Neural progenitor cell (in vitro differentiated cells): ENCODE measurements at places on chromosomes 4 and X.

DNA sequence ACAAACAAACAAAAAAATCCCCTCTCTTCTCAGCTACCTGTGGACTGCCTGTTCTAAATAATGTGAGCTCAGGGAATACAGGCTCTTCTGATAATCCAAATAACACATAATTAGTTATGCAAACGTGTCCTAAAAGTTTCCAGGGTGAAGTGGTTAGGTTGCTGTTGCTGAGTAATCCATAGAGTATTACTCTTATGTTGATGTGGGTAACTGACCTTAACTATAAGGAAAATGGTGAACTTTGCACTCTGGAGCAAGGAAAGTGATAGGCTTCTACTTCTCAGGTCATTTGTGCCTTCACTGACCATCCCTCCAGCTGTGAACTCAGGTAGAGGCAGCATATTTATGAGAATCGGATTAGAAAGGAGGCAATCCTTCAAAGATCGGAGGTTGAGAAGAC lies 19.9 kb downstream of the MSN start:
- DNase-seq = no peak

GRCh38 chr4:6308899-6309643 lies 39.4 kb downstream of the WFS1 start:
- DNase-seq = peak; percentile 83

GRCh38 chr4:176566769-176567168 lies 226.0 kb downstream of the VEGFC start:
- no peak for DNase-seq

DNA sequence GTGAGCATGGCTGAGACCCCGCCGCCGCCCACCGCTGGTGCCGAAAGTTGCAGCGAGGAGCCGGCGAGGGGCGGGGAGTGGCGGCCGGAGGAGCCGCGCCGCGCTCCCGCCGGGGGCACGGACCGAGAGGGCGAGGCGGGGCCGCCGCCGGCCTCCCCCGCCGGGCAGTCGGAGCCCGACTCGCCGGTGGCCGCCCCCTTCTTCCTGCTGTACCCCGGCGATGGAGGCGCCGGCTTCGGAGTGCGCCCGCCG lies 16.5 kb downstream of the UTP3 start:
- no peak for DNase-seq

GRCh38 chr4:153159728-153160221 lies 44.5 kb upstream of the TRIM2 start:
- DNase-seq = no peak

GRCh38 chr4:2907706-2908293 lies 55.4 kb downstream of the NOP14 start:
- no peak for DNase-seq

DNA sequence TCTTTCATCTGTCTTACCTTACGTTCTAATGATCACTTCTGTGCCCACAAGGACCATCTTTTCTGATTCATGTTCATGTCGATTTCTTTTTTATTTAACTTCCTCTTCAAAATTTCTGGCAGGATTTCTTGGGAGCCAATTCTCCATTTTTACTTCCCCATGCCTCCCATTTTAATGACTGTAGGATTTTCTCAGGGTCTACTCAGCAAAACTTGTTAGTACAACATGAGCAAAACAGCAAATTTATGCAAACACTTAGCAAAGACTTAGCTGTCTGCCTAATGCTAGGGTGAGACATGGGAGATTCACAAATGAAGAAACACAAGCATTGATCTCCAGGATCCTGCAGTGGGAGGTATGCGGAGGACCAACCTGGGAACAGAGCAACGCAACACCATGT lies 5.5 kb downstream of the CD38 start:
- DNase-seq = no peak

DNA sequence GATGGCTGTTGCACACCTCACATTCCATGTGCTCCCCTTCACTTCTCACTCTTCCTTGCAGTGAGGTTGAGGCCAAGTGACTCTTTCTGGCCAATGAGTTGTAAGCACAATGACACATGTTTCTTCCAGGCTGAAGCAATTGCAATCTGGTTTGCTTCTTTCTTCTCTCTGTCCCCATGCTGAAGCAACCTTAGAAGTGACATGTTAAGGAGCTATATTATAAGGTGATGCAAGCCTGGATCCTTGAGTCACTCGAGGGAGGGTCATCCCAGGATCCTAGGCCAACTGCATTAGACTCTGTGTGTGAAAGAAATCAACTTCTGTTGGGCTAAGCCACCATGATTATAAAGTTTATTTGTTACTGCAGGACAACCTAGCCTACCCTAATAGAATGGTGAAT lies 45.5 kb upstream of the HS3ST1 start:
- DNase-seq = no peak

DNA sequence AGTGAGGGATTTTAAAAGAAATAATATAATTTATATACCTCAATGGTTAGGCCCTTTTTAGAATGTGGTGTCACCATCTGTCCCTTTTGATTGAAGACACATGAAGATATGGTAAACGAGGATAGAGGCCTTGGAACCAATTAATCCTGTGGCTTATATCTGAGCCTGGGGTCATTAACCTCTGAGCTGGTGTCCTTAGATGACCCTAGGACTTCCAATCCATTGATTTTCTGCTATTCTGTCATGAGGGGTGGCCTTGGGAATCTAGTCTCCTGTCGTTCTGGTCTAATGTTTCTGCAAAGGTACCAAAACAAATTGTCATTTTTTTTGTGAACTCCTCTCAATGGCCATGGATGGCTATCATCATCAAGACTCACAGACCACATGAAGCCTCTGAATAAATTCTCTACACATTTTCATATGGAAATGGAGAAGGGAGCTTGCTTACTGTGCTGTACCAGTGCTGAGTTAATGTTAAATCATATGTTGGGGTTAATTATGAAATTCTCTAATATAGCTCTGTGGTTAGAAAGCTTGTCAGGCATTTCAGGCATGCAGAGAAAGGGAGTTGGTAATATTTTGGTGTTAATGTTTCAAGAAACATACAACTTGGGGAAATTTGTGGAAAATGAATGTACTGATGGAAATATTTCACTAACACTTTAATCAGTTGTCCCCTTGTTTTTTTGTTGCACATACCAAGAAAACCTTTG lies 204.2 kb upstream of the IL15 start:
- no peak for DNase-seq

DNA sequence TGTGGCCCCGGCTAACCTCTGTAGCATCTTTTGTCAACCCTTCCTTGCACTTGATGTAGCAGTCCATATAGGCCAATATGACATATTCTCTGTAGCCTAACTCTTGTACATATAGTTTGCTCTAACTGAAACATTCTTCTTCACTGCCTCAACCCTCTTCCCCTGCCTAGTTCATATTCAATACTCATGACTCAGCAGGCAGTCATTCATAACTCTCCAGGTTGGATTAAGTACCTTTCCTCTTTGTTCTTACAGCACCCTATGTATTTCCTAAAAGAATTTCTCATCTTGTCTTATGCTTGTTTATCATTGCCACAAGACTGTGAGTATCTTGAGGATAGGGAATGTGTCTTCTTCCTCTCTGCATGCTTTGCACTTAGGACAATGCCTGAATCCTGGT lies 76.9 kb downstream of the TMLHE start:
- no peak for DNase-seq
